G401 (cell line): ENCODE measurements at places on chromosomes 11 and 22. TPM values are rescaled to one million over a fixed set of nuclear protein-coding genes. Genes with fewer than 3 reads are reported as not detected.

NOX4 gene
- total RNA-seq: not detected in 2 replicates

UBQLN3 gene
- total RNA-seq: not detected in 2 replicates

TRIM48 gene
- total RNA-seq: 0.43 and 1.9 TPM in 2 replicates

MUC5AC gene
- total RNA-seq: not detected in 2 replicates

LDHAL6A gene
- not detected in 2 replicates for total RNA-seq

GNAZ gene
- 13.0 and 17.2 TPM in 2 replicates for total RNA-seq

CPT1A gene
- 1.2 and 1.9 TPM in 2 replicates for total RNA-seq

IGSF9B gene
- total RNA-seq: 0.51 and 0.74 TPM in 2 replicates

FGF4 gene
- total RNA-seq: not detected in 2 replicates

DNA sequence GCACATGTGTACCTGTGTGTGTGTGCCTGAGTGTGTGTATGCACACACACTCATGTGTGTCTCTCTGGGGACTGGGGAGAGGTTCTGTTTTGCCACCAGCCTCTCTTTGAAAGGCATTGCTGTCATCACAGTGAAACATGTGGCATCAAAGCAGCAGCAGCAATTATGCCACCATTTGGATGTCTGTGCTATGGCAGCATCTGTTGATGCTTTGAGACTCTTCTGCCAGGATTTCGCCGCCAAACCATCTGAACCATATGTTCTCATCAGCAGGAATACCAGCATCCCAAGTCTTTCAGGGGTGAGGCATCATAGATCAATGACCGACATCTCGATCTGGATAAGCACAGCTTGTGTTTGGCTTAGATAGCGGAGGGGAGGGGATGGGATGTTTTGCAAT is 168.6 kb downstream of the FAT3 start:
- DNase-seq: peak; percentile 1

GRCh38 chr11:36015799-36016198 is 71.9 kb downstream of the LDLRAD3 start:
- peak; percentile 95 for DNase-seq

- DNase-seq: peak; percentile 37
Observed at GRCh38 chr11:111602865-111603610, 789 bp downstream of the SIK2 start.

DNA sequence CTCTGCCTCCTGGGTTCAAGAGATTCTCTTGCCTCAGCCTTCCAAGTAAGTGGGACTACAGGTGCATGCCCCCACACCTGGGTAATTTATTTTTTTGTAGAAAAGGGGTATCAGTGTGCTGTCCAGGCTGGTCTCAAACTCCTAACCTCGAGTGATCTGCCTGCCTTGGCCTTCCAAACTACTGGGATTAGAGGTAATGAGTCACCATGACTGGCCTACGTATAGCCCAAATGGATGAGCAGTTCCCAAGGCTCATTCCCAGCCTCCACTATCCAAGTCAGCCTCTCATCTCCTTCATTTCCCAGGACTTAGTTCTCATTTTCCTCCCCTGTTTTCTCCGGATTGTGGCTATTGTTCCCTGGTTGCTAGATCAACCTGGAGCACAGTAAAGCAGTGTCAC is 5.6 kb downstream of the CCT8L2 start:
- DNase-seq: no peak

GRCh38 chr22:41487037-41487935 is 18.4 kb downstream of the ACO2 start:
- peak; percentile 30 for DNase-seq

DNA sequence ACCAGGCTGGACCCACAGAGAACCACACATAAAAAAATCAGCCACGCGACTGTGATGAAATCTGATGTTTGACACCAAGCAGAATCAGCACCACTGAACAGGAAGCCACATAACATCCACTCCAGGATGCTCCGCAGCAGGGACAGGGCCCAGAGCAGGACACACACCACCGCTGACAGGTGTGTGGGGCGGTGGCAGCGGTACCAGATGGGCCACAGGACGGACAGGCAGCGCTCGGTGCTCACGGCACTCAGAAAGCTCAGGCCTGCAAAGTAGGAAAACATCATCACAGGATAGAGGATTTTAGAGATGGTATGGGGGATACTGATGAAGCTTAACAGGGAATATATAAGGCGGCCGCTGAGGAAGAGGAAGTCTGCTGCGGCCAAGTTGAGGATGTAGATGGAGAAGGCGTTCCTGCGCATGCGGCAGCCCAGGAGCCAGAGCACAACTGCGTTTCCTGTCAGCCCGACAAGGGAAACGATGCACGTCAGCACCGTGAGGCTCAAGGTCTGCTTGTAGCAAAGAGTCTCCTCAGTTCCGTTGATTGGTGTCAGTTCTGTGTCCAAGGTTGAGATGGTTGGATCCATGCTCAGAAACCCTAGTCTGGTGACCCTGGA is 4.9 kb downstream of the MRGPRX1 start:
- no peak for DNase-seq

GRCh38 chr22:50307890-50308596 is 597 bp upstream of the PLXNB2 start:
- no peak for DNase-seq

DNA sequence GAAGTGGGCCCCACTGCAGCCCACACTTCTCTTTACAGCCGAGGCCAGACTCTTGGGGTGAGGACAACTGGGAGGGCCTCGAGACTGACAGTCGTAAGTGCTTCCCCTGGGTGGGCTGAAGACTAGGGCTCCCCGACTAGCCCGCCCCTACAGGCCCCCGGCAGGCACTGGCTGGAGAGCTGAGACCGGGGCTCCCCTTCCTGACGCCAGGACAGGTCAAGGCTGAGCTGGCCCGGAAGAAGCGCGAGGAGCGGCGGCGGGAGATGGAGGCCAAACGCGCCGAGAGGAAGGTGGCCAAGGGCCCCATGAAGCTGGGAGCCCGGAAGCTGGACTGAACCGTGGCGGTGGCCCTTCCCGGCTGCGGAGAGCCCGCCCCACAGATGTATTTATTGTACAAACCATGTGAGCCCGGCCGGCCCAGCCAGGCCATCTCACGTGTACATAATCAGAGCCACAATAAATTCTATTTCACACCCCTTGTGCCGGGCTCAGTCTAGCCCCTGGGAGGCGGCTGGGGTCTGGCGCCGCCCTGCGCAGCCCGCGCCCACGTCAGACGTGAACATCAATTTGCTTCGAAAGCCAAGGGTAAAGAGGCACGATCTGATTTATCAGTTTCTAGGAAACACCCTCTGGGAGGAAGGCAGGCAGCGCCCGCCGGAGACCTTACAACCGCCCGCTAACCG is 13.5 kb downstream of the SCYL1 start:
- no peak for DNase-seq

- DNase-seq: no peak
Observed at GRCh38 chr11:61756452-61757212, 4.2 kb downstream of the MYRF start.

DNA sequence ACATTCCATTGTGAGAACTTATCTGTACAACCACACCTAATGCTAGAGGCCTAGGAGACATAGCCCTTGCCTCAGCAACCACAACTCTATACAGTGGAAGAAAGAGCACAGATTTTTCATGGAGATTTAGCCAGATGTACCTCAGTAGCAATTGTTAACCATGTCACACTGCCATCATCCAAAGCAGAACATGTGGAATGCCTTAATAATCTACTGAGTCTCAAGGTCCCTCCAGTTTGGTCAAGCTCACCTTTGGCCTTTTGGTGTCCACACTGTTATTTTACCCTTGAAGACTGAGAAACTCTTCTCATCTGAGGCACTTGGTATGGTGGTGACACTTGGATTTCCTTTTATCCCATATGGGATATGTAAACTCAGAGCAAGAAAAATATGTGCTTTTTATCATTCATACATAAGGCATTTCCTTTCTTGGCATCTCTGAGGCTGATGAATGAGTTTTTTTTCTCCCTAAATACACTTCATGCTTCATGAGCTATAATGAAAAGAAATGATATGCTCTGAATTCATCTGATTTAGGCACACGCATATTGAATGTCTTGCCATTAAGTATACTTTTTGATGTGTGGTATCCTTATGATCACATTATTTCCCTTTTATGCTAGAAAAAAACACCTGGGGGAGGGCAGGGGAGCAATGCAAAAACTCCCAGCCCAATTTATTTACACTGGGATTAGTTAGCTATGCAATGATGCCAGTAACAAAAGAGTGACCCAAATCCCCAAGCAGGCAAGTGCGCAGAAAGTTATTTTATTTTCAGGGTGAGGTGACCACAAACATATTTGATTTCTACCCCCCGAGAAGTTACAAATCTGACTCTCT is 63.3 kb upstream of the ME3 start:
- DNase-seq: no peak

- DNase-seq: no peak
Observed at GRCh38 chr11:2762031-2762380, 62.2 kb upstream of the KCNQ1OT1 start.

GRCh38 chr11:17635551-17635938 is 83.8 kb upstream of the MYOD1 start:
- DNase-seq: no peak

GRCh38 chr11:118274186-118274585 is 10.1 kb upstream of the MPZL2 start:
- no peak for DNase-seq

DNA sequence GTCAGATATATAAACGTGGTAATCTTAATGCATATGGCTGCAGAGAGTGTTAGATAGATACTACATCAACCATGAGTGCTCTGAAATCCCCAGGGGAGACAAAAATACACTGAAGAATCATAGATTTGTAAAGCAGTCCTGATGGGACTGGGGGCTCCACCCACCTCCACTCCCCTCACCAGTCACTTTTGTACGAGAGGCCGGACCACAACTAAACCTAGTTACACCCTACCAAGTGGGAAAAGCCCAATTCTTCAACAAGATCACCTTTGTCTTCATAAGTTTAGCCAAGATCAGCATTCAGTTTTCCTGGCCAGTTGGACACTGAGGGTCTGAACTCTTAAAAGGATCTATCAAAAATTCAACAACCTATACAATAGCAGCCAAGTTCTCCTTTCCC is 1.5 kb downstream of the SF1 start:
- DNase-seq: no peak

DNA sequence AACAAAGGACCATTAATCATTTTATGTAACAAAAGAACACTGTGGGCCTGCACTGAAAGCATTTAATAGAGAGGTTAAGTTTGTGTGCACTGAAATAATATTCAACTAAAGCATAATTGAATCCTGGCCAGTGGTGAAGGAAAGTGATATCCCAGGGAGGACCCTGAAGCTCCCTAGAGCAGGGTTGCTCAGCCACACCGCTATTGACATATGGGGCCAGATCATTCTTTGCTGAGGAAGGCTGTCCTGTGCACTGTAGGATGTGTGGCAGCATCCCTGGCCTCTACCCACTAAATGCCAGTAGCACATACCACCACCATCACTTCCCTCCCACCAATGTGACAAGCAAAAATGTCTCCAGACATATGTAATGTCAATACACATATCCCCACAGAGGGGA is 166.1 kb upstream of the MTNR1B start:
- no peak for DNase-seq

- no peak for DNase-seq
Observed at GRCh38 chr11:22449441-22449840, 111.3 kb downstream of the SLC17A6 start.

DNA sequence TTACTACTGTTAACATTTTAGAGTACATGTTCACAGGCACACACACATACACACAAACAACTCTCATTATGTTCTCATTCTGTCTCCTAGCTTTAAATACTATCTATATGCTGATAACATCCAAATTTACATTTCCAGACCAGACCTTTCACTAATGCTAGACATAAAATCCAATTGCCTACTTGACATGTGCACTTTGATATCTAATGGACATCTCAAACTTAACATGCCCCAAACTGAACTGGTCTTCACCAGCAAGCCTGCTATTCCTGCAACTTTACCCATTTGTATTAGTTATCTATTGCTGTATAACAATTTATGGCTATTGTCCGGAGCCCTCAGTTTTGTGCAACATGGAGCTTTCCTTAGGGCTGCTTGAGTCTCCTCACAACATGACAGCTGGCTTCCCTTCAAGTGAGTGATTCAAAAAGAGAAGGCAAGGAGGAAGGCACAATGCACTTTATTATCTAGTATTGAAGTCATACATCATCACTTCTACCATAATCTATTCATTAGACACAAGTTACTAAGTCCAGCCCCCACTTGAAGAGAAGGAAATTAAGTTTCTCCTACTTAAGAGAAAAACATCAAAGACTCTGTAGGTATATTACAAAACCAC is 3.0 kb downstream of the SLC36A4 start:
- peak; percentile 11 for DNase-seq

- no peak for DNase-seq
Observed at GRCh38 chr11:87092159-87092558, 54.4 kb downstream of the TMEM135 start.

DNA sequence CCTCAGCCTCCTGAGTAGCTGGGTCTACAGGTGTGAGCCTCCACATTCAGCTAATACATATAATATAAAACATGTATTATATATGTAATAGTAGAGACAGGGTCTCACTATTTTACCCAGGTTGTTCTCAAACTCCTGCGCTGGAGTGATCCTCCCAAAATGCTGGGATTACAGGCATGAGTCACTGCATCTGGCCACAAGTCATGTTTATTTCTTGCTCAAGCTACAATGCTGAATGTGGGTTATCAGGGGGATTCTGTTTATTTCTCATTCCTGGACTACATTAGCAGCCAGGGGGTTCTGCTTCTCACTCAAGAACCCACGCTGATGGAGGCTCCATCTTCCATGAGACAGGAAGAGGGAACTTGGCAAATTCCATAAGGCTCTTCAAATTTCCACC is 24.8 kb downstream of the FOLR3 start:
- no peak for DNase-seq

DNA sequence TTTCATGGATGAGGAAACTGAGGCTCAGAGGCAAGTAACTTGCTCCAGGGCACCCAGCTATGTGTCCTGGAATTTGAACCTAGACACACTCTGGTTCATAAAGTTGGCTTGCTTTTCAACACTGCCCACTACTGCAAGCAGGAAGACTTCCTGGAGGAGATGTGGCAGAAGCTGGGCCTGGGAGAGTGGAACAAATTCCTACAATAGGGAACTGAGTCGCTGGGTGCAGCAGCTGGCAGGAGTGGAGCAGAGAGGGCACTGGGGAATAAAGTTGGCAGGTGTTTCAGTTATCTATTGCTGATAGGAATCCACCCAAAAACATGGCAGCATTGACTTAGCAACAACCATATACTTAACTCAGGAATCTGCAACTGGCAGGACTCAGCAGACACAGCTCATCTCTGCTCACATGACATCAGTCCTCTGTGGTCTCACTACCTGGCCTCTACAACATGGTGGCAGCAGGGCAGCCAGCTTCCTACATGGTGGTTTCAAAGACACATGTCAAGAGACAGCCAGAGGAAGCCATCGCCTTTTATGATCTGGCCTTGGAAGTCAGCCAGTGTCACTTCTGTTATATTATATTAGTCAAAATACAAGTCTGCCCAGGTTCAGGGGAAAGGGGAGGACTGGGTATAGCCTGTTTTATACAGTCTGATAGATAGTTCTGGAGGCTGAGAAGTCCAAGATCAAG is 10.6 kb upstream of the CARD10 start:
- DNase-seq: no peak
